ENCODE measurements at places on chromosomes 1 and 21.

- DNase-seq, result peak; percentile 21
Measured at GRCh38 chr1:45015683-45016082, 3.6 kb downstream of the UROD start.

- DNase-seq, result no peak
Measured at GRCh38 chr1:117796226-117796625, 133.2 kb downstream of the GDAP2 start.

- DNase-seq, result no peak
Measured at GRCh38 chr1:2270260-2271100, 42.4 kb downstream of the SKI start.

GRCh38 chr1:67833602-67833940 lies 304 bp upstream of the GNG12 start:
- DNase-seq, result no peak

DNA sequence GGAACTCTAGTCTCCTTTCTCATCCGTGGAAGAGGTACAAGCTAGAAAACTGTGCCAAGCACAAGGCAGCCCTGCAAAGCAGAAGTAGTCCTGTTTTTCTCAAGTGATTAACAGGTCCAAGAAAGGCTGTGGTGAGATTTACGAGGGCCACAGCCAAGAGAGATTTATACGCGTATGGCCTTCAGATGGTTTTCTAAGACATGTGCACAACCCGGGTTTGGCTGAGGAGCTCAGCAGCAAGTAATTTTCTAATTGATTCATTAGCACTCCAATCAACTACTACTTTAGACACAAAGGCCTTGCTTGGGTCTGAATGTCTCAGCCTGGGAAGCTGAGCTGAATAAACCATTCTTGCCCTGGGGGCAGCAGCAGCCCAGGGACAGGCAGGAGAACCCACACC lies 55.8 kb downstream of the SSBP3 start:
- no peak for DNase-seq

- DNase-seq, result no peak
Measured at GRCh38 chr1:30741239-30741894, 16.2 kb downstream of the LAPTM5 start.

DNA sequence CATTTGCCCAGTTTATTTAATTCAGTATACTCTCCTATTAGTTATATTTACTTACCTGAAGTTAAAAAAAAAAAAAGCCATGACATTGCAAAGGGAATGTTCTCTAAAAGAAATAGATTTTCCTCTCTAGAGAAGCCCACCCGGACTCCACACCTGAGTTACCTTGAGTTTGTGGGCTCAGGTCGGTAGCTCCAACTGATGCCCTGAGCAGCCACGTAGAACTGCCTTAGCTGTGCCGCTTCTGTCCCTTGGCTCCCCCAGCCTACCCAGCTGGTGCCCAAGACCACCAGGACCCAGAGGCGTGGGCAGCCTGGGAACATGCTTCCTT lies 250 bp downstream of the F5 start:
- DNase-seq, result no peak

DNA sequence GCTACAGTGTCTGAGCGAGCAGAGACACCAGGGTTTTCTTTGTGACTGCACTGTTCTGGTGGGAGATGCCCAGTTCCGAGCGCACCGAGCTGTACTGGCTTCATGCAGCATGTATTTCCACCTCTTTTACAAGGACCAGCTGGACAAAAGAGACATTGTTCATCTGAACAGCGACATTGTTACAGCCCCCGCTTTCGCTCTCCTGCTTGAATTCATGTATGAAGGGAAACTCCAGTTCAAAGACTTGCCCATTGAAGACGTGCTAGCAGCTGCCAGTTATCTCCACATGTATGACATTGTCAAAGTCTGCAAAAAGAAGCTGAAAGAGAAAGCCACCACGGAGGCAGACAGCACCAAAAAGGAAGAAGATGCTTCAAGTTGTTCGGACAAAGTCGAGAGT lies 2.7 kb downstream of the ZBTB18 start:
- no peak for DNase-seq

- no peak for DNase-seq
Measured at GRCh38 chr1:175494950-175495349, 248.4 kb downstream of the TNR start.

DNA sequence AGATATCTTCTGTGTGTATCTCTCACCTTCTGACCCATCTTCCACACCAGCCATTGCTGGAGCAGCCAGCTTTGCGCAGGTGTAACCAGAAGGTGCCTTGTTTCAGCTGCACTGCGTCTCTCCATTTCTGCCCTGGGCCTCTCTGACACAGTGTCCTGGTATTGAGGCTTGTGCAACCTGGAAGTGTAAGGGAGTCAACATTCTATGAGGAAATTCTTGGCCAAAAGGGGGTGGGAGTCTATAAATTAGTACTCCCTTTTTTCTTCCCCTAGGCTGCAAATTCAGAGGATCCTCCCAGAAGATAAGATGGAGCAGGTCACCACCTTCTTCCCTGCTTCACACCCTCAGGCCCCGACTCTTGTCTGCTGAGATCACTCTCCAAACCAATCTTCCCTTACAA lies 109.1 kb downstream of the MRPS6 start:
- no peak for DNase-seq

DNA sequence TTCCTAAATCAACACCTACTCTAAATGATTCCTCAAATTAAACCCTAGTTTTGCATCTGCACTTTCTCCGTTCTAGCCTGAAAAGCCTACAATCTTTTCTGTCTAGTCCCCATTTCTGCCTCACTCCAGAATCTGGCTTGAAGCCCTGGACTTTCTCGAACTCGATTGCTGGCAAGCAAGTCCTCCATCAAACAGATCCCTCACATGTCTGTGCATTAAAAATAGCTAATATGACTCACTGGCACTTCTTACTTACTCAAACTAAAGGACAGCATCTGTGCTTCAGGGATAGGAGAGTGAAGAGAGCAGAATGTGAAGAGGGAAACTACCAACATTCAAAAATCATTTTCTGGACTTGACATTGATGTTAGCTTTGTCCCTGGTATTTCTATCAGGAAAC lies 51.8 kb upstream of the CXADR start:
- no peak for DNase-seq

- no peak for DNase-seq
Measured at GRCh38 chr1:235990330-235990795, 74.5 kb downstream of the NID1 start.

- DNase-seq, result peak; percentile 66
Measured at GRCh38 chr1:245663841-245664240, 509.1 kb downstream of the KIF26B start.

GRCh38 chr1:209862391-209863356 lies 34.9 kb downstream of the UTP25 start:
- no peak for DNase-seq

GRCh38 chr1:184822267-184822666 lies 67.6 kb upstream of the EDEM3 start:
- no peak for DNase-seq

GRCh38 chr1:5643360-5644107 lies 348.7 kb downstream of the NPHP4 start:
- no peak for DNase-seq

GRCh38 chr1:206931709-206932108 lies 10.0 kb upstream of the FCMR start:
- no peak for DNase-seq

DNA sequence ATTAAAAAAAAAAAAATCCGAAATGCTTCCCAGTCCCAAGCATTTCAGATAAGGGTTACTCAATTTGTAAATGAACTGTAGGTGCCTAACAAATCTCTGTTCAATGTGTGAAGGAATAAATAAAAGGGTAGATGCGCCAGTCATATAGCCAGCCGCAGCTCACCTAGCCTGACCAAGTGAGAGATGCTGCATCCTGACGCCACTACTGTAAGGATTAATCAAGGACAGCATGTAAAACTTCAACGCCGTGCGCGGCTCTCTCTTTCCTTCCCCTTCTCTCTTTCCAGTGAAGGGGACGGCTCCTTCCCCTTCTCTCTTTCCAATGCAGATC lies 441 bp downstream of the PPT1 start:
- DNase-seq, result no peak

GRCh38 chr1:216903382-216903740 lies 180.1 kb upstream of the ESRRG start:
- no peak for DNase-seq

DNA sequence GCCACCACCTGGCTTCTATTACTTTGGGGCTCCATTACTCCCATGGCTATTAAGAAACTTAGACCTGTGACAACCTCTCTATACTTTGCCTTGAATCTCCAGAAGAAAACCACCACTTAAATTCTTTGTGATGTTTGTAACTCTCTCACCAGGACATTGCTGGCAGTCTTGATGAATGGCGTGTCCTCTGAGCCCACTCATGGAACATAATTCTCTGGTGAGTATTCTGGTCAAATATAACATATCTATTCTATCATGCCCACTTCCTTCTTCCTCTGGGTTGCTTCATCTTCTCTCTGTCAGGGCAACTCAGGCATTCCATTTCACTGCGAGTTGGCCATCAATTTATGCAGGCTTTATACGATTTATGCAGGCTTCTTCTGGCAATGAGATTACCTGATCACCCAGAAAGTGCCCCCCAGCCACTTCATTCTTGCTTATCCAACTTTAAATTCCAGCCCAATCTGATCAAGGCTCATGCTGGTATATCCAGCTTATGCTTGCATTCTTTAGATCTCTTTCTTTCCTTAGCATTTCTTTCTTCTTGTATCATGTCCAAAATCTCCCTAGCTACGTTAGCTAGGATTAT lies 112.0 kb upstream of the CHRM3 start:
- DNase-seq, result no peak

DNA sequence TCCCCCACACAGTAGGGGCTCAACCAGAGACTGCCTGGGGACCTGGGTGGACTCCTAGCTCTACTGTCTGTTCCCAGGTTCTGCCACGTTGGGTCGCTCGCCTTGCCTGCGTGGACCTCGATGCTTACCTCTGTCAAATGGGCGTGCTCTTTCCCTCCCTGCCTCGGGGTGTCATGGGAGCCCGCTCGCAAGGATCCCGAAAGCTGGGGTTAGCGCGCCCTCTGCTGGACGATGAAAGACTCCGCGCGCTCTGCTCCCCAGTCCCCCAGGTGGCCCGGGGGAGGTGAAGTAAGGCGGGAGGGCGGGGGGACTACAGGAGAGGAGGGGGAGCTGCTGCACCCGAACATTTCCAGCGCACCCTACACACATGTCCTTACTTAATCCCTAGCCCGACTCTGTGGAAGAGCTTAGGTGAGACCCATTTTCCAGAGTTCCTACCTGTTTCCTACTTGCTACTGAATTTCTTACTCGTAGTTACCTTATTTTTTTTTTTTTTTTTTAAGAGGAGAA lies 2.3 kb upstream of the BSND start:
- no peak for DNase-seq

- DNase-seq, result no peak
Measured at GRCh38 chr1:3641046-3641760, 8.7 kb downstream of the WRAP73 start.

DNA sequence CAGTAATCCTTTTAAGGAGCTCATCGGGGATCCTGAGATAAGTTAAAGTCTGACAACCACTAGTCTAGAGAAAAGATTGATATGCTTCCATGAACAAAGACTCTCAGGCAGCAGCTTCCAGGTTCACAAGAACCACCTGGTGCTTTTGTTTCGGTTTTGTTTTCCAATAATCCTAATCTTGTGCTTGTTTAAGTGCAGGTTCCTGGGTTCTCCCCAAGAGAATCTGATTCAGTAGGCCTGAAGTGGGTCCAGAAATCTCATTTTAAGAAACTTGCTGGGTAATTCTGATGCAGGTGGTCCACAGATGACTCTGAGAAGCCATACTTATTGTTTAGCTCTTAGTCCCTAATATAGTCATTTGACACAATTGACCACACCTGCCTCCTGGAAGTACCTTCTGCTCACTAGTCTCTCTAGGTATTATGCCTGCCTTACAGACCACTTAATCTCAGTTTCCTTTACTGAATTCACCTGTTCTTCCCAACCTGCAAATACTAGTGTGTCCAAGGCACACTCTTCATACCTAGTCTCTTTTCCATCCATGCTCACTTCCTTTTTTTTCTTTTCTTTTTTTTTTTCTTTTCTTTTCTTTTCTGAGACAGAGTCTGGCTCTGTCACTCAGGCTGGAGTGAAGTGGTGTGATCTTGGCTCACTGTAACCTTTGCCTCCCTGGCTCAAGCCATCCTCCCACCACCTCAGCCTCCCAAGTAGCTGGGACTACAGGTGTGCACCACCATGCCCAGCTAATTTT lies 20.5 kb upstream of the FRRS1 start:
- no peak for DNase-seq

DNA sequence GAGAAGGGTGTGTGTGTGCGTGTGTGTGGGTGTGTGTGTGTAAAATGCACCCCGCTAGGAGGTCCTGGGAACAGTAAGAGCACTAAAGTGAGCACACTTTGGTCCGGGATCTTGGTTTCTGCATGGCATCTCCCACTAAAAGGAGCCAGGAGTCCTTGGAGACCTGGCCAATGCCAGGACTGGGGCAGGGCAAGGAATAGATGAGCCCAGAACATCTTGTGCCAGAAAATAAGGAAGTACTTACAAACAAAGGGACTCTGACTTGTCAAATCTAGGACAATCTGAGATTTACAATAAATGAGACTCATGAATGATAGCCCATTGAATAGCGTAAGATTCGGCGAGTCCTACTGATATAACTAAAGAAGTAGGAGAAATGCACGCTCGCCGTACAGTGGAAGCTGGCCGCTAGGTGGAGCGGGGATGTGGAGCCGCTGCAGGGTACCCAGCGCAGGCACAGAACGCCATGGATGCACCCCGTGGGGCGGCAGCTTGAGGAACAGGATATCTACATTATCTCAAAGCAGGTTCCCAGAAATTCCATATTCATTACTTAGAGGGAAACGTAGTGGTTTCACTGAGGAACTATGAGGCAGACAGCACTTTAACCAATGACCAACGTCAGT lies 7.1 kb downstream of the SLC37A1 start:
- no peak for DNase-seq

DNA sequence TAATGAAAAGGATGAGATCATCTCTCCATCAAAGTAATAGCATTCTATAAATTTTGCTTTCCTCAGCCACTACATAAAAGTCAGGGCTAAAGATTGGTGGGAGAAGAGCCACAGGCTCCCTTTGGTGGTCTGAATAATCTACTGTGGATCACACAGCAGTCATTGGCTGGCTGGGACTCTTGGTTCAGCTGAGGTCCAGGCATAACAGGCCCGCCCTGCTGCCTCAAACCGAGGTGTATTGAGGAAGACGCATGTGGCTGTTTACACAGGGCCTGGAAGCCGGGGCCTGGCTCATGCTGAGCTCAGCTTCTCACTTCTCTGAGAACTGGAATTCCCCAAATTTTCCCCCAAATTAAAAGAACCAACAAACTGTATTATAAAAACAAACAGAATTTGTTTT lies 139.2 kb downstream of the PTPRC start:
- DNase-seq, result no peak

GRCh38 chr1:79497193-79497773 lies 490.8 kb upstream of the ADGRL4 start:
- DNase-seq, result no peak

GRCh38 chr1:27438621-27439061 lies 46.2 kb downstream of the GPR3 start:
- no peak for DNase-seq

DNA sequence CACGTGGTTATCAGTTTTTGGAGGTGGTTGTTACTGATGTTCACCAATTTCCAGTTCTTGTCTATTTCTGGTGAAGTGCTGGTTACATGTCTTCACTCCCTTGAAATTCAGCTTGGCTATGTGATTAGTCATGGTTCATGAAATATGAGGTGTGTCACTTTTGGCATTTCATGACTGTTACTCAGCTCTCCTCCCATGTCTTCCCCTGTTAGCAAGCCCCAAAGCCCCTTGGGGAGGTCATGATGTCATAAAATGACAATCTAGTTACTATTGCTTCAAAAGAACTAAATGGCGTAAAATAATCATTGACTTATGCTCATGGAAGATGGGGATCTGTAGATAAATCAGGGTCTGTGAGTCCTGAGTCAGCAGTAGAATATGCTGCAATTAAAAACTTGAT lies 425.1 kb downstream of the SETD4 start:
- DNase-seq, result peak; percentile 45

GRCh38 chr1:69833536-69833935 lies 265.8 kb downstream of the LRRC7 start:
- no peak for DNase-seq

All from esophagus muscularis mucosa (tissue), 4 donors.